Stimulated activated CD8-positive, alpha-beta memory T cell treated with anti-CD3 and anti-CD28 coated beads, Interleukin-7, amount 100 ng/mL, for 1 hour (primary cell): ENCODE measurements at places on chromosomes 16 and 17.

DNA sequence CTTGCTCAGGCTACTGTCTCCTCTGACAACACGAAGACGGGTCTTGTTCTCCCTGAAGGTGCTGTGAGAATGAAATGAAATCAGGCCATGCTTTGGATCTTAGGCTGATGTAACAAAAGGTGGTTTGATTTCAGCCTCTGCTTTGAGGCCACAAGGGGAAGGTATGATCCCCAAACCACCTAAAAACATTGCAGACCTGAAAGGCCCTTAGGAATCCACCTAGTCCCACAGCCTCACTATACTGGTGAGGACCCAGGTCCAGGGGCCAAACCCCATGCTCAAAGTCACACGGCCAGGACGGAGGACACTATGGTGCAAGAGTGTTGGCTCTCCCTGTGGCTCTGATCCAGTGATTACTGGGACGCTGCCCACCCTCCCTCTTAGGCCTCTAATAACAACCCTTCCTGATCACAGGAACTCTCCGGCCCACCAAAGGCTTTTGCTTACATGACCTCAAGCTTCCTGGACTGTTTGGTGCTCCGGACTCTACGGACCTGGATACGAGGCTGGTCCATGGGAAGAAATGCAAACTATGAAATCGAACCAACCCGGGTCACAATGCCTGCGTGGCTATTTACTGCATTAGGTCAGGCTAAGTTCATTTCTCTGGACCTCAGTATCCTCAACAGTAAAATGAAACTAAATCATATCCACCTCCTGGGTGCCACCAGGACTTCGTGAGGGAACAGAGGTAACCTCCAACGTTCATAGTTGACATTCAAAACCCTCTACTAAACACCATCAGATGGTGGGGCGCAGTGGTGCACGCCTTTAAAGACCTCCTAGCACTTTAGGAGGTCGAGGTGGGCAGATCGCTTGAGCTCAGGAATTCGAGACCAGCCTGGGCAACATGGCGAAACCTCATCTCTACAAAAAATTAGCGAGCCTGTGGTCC lies 1.5 kb downstream of the TRIM25 start:
- no peak for DNase-seq

- no peak for DNase-seq
Observed at GRCh38 chr17:28472871-28473497, 460 bp upstream of the SLC13A2 start.

DNA sequence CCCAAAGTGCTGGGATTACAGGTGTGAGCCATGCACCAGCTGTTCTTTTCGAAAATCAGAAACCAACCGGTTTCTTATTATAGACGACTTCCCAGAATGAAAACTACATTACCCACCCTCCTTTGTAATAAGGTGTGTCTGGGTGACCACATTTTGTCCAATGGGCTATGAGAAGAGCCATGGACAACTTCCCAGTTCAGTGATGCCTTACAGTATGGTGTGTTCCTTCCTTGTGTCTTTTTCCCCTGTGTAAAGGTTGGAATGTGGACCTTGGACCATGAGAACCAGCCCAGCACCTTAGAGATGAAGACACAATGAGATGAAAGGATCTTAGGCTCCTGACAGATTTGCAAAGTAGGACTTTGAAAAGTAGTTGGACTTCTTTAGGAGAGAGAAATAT lies 85.0 kb upstream of the ATF7IP2 start:
- DNase-seq, result no peak

DNA sequence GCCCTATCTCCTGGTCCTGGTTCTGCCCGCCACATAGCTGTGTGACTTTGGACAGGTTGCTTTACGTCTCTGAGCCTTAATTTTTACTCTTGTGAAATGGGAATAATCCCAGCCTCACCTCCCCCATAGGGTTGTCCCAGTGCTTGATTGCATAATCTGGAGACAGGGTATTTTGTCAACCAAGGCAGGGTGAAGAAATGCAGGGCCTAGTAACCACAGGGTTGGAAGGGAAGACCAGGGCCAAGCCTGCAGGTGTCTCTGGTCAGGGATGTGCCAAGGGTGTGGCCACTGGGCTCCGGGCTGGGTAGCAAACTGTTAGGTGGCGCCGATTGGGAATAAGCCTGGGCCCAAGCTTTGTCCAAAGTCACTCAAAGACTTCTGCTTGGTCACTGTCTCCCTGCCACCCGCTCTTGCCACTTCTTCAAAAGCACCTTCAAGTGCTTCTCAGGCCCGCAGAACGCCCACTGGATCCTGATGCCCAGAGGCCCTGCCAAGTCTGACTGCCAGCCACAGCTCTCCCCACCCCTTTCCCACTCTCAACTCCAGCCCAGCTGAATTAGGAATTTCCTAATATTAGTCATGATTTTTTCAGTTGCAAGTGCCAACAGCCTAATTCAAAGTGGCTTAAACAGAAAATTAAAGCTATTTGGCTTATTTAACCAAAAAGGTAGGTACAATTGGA lies 20.6 kb upstream of the COL1A1 start:
- DNase-seq, result no peak

DNA sequence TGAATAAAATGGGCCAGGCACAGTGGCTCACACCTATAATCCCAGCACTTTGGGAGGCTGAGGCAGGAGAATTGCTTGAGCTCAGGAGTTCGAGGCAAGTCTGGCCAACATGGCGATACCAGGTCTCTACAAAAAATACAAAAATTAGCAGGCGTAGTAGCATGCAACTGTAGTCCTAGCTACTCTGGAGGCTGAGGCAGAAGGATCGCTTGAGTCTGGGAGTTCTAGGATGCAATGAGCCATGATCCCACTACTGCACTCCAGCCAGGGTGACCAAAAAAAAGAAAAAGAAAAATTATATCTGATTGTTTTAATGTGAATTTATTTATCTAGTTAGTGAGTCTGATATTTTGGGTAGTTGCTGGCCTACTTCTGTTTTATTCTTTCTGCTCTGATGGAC lies 7.0 kb downstream of the IL34 start:
- DNase-seq, result no peak

DNA sequence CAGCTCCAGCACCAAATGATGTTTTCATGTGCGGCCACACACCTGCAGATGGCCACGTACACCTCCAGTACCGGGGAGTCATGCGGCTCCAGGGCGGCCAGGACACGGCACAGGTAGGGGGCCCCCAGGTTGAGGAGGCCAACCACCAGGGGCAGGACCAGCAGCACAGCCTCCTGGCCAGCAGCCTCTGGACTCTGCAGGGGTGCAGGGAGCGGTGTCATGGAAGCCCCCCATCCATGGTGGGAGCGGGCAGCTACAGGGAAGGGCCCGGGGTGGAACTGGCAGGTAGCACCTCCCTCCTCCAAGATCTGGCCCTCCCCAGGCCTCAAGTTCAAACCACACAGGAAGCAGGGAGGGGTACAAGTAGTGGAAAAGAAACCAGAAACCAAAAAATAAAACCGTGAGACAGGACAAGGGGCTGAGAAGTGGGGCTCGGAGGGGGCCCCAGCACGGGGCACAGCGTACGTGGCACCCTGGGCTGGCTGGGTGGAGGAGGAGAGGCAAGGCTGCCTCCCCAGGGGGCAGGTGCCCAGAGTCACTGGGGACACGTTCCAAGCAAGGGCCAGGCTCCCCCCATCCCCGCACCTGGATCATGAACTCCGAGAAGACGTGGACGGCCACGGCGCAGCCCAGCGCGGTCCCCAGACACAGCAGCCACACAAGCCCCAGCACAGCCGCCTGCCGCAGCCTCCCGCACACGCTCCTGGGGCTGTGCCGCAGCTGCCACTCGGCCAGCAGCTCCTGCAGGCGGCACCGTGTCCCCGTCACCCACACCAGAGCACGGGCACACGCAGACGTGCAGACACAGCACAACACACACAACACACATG lies 7.4 kb downstream of the TMC6 start:
- no peak for DNase-seq

- no peak for DNase-seq
Observed at GRCh38 chr16:50160495-50161164, 7.5 kb downstream of the TENT4B start.

DNA sequence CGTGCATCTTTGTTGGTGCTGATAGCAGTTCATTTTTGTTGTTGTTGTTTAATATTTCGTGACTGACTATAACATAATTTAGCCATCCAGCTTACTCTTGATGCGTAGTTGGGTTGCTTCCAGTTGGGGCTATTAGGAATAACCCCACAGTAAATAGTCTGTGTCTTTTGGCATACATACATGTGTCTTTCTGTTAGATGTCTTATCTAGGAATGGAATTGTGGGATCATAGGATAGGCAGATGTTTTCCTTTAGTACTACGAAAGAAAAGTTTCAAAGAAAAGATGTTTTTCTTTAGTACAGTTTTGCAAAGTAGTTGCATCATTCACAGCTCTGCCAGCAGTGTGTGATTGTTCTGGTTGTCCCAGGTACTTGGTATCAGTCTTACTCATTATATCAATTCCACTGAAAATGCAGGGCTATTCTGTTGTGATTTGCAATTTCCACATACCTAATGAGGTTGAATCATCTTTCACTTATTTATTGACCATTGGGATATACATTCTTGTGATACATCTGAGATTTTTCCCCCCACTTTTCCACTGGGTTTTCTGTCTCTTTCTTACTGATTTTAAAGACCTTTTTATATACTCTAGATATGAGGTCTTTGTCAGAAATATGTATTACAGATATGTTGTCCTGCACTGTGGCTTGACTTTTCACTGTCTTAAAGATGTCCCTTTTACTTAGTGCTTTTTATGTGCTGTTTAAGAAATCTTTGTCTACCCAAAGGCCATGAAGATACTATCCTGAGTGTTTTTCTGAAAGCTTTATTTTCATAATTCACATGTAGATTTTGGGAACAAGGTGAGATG lies 173.3 kb downstream of the MRTFB start:
- no peak for DNase-seq
